ENCODE measurements at places on chromosomes 4 and X.

DNA sequence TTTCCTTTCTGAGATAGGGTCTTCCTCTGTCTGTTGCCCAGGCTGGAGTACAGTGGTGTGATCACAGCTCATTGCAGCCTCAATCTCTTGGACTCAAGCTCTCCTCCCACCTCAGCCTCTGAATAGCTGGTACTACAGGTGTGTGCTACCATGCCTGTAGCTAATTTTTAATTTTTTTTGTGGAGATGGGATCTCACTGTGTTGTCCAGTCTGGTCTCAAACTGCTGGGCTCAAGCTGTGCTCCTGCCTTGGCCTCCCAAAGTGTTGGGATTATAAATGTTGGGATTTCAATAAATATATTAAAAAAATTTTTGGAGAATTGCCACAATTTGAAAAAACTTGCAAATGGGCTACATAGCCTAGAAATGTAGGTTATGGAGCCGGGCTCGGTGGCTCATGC lies 18.5 kb downstream of the RAPGEF2 start:
- DNase-seq = no peak

DNA sequence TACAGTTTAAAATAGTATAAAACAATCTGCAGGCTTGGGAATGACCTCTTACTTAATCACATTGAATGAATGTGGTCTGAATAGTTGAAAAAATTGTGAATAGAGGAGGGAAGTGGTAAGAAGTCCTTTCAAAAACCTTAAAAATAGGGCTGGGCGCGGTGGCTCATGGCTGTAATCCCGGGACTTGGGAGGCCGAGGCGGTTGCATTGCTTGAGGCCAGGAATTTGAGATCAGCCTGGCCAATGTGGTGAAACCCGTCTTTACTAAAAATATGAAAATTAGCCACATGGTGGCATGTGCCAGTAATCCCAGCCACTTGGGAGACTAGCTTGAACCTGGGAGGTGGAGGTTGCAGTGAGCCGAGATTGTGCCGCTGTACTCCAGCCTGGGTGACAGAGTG lies 36.5 kb downstream of the HERC3 start:
- no peak for DNase-seq

GRCh38 chr4:25536564-25537320 lies 118.9 kb upstream of the SLC34A2 start:
- no peak for DNase-seq

DNA sequence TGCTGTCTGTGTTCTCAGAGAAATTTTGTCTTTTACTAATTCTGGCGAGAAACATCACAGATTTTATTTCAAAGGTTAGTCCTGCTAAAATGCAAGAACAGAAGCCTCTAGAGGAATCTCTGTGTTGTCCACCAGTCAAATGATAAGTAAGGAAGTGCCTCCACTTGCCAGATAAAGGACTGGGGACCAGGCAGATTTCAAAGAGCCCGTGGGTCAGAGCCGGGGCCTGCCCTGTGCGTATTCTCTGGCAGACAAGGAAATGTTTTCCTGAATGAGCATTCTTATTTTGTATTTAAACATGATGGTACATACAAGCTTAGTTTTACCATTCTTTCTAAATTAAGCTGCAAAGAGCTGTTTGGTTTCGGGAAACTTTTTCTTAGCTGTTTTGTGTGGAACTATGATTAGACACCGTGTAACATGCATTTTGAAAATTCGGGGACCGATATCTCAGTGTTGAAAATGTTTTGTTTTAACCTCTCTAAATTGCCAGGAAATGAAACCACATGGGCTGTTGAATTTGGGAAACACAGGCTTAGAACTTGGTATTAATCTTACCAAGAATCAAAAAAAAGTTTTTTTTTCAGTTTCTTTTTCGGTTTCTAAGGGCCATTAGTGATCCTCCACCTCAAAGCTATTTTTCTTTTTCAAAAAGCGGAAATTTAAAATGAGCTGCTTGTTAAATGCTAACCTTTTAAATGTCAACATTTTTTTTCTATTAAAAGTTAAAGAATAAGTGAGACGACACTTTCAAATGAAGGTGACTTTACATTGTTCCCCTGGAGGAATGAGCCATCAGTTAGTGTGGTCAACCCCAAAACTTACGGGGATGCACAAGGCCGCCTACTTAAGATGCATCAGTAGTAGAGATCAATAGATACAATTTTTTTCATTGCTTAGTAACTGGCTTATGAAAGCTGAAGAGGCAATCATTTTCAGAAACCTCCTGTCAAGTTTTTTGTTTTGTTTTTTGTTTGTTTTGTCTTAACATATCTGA lies 89.6 kb upstream of the MTM1 start:
- DNase-seq = no peak

- no peak for DNase-seq
These were observed 384.8 kb downstream of the FAM133A start for GRCh38 chrX:94058728-94059382.

- DNase-seq = no peak
These were observed 152.3 kb downstream of the LRBA start for GRCh38 chr4:150862829-150863228.

DNA sequence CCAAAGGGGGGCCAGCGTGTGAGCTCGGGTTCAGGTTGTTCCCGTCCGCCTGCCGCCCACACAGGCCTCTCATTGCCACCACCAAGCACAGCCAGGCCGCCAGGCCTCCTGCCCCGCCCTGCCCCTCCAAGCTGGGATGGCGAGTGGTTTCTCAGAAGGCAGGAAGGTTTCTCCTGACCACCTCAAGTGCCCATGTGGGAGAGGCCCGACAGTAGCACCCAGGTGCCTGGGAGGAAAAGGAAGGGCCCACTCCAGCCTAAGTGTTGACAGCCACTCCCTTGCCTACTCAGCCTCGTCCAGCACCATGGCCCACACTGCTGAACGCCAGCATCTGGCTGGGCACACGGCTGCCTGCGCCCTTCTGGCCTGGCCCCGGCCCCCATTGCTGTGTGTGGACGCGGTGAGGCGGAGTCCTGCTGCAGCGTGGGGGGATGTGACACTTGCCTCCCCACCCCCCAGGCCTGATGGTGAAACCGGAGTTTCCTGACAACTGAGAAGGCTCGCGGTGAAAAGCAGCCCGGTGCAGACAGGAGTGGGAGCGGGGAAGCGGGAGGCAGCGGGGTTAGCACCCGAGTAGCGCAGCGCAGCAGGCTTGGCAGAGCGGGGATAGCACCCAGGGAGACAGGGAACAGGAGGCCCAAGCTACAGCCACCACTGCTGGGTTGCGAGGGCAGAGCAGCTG lies 19.2 kb downstream of the FLNA start:
- DNase-seq = no peak

DNA sequence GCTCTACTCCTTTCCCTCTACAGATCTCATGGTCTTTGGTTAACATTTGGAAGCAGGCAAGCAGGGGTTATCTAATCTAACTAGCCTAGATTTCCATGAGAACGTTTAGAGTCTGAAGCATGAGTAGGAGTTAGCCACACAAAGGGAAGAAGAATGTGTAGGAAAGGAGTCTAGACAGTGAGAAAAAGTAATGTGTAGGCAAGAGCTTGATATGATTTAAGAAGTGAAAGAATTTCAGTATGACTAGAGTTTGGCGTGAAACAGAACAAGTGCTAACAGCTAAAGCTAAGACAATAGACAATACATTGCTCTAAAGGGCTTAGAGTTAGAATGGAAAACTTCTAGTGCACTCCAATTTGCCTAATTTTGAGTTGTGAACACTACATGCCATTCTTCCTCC lies 10.8 kb downstream of the CXCL8 start:
- no peak for DNase-seq

GRCh38 chrX:30748342-30748960 lies 95.2 kb downstream of the GK start:
- DNase-seq = no peak

- no peak for DNase-seq
These were observed 75.9 kb upstream of the RPL34 start for GRCh38 chr4:108544481-108544880.

DNA sequence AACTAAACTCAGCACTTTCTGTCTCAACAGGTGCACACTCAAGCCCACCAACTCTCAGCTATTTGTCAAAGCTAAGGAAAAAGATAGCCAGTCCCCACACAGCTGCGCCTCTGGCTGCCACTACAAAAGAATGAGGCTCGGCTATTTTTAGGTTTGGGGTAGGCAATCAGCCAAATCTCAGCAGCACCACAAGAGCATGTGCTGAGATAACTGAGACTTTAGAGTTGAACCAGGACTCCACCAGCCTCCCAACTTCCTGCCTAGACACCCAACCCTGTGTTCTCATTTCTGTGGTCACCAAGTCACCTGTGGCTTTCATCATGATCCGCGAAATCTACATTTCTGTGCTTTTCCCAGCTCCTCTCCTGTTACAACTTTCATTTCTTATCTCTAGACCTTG lies 28.0 kb downstream of the DMD start:
- no peak for DNase-seq

DNA sequence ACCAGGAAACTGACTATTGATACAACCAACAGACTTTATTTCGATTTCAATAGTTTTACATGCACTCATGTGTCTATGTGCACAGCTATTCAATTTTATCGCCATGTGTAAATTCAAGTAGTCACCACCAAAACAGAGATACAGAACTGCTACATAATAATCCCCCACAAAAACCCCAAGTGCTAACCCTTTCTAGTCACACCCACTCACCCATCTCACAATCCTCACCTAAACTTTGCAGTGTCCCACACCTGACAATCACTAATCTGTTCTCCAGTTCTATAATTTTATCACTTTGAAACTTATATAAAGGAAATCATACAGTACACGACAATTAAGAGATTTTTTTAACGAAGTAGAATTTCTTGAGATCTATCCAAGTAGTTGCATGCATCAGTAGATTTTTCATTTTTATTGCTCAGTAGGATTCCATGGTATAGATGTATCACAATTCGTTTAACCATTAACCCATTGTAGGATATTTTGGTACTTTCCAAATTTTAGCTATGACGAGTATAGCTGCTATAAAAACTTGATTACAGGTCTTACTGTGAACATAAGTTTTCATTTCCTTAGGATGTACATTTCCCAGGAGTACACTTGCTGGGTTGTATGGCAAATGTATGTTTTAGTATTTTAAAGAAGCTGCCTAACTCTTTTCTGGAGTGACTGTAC lies 85.9 kb downstream of the CASK start:
- no peak for DNase-seq

DNA sequence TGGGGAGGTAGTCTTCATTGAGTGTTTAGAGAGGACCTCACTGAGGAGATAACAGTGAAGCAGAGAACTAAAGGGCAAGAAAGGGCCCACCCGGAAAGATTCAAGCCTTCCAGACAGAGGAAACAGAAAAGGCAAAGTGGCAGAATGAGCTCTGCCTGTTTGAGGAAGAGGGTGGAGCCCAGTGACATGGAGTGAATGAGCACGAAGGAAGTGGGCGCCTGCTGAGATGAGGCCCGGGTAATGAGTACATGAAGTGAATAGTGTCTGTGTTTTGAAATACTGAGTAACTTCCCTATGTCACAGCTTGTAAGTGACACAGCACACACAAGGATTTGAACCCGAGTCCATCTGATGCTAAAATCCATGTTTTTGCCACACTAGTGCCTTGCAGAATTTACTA lies 32.5 kb upstream of the TLR2 start:
- DNase-seq = no peak
